ENCODE measurements at places on chromosomes 2 and 18. TPM values are rescaled to one million over a fixed set of nuclear protein-coding genes. Genes with fewer than 3 reads are reported as not detected.

Gene SULT1C3
- not detected for total RNA-seq

- no peak for DNase-seq
Observed at GRCh38 chr2:142754182-142754581, 123.3 kb upstream of the KYNU start.

GRCh38 chr2:126359494-126359893 is 296.5 kb upstream of the GYPC start:
- DNase-seq: no peak

DNA sequence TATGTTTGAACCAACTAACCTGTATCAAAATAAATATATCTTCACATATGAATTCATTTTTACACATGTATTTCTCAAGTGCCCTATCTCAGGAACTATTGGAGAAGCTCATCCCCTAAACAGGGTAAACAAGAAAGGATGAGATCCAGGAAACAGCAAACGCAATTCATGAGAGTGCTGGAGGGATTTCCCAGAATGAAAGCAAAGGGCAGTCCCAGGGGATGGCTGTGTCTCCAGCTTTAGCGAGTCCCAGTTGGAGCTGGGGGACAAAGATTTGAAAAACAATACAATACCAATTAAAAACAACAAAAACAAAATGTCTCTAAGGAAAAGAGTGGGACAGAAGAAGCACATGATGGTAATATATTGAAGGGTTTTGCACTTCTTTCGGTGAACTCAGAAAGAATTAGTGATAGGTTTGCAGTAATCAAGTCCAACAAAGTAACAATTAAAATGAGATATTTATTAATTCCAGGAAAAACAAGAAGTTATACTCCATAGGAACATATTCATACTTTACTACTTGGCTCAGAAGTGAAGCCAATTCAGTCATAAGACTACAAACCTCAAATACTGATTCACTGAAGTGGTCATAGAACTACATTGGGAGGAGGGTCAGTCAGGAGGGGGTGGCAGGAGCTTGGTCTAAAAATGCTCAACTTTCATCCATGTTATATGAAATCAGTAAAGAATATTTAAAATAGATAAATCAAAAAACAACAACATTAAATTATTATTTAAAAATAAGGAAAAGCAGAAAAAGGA is 73.1 kb upstream of the PDE1A start:
- no peak for DNase-seq

DNA sequence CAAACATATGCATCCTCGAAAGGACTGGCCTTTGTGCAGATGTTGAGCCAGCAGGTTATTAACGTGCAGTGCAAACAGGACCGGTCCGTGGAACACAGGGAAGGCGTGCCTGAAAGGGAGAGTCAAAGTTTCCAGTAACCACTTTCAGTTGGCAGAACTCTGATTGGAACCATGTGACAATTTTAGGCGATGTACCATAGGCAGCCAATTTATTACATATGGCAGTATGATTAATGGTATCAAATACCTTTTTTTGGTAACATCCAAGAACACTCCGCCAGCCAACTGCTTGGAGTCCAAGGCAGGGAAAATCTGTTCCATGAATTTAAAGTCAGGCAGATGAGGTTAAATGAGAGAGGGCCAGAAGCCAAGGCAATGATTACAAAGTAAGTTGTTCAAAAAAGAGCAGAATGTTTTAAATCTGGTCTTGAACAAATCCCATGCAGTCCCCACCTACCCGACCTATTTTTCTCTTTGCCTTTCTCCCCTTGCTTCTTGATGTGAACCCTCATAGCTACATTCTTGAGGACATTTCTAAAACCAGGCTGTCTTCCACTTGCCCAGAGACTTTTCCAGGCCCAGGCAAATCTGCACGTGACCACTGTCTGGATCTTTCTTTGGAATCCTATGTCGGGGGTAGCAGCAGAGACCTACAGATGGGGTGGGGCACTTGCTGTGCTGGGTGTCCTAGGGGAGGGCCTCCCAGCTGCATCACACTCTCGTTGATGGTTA is 351.7 kb downstream of the HRH4 start:
- no peak for DNase-seq
